ENCODE measurements at places on chromosomes 2 and 18.

DNA sequence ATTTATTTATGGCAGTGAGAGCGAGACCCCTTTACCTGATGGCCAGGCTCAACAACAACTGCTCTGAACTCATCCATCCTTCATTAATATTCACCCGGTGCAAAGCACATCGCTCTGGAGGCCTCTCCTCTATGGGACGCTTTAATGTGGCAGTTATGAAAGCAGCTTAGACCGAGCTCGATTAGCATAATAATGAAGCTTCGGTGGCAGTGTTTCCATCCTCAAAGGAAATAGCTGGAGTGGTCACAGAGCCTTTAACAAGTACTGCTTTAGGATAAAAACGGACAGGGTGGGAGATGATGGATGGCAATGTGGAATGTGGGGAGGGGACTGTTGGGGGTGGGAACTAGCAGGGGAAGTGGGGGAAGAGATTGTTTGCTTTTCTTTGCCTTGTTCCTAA, 243.9 kb downstream of the SLC4A3 start:
- DNase-seq: no peak

DNA sequence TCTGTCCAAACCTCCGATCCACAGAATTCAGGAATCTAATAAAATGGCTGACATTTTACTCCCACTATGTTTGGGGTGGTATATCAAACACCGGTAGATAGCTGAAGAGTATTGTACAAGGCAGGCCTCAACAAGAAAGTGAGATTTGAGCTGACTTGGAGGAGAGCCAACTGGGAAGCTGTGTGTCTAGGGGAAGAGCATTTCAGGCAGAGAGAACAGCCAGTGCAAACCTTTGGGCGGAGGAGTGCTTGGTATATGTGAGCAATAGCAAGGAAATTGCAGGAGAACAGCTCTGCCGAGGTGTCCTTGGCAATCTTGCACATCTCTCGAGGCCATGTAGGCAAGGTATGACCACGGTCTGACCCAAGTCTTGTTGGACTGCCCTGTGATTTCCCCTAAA, 1.8 kb upstream of the MERTK start:
- no peak for DNase-seq

DNA sequence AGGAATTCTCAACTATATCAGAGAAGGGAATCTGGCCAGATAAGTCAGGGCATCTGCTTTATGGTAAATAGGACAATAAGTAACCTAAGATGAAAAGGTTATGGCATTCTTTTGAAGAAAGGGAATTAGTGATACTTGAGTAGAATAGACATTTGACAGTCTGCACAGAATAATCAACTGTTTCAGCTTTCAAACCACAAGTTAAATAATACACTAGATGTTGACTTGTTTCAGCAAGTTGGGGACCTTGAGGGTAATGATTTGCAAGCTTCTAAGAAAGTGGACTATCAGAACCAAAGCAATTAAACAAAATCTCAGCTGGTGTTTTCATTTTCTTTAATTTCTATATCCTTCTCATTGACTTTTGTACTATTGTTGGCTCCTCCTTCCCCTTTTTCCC, 54.5 kb downstream of the SLC39A10 start:
- DNase-seq: no peak

GRCh38 chr2:232216028-232216427, 162.5 kb upstream of the ALPP start:
- DNase-seq: no peak

GRCh38 chr2:219128396-219128795, 32.2 kb downstream of the NHEJ1 start:
- no peak for DNase-seq

- no peak for DNase-seq
These were observed 110.6 kb downstream of the MYCN start for GRCh38 chr2:16050908-16051489.

GRCh38 chr2:203175371-203175770, 63.4 kb upstream of the CYP20A1 start:
- DNase-seq: no peak

DNA sequence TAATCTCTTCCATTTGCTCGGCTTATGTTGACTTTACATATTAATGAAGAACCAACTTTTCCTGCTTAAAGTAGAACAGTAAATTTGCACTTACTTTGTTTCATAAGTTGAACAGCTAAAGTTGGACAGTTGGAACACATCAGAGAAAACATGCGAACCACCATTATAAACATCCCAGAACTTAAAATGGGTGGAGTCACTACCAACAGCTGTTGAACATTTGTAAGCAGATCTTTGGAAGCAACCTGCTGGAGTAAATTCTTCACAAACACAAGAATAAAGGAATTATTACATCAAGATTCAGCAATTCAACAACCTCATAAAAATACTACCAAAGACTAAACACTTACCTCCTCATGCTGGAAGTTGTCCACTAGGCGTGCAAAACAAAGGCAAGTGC, 96.4 kb upstream of the DNER start:
- no peak for DNase-seq

- DNase-seq: no peak
These were observed 6.7 kb downstream of the DLX1 start for GRCh38 chr2:172091761-172092566.

DNA sequence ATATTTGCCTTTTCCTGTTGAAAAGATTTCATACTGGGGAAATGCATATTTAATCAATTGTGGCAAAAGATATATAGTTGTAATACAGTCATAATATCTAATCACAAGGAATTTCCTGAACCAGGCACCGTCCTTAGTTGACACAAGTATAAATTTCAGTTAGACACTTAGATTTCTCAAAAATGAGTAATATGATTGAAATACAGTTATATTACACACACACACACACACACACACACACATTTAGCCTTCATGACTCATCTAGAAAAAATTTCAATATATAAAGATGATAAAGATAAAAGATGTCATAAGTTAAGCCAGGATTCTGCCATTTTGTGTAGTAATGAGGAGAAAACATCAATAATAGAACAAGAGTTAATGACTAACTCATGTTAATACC, 258.4 kb upstream of the ZNF804A start:
- no peak for DNase-seq

- no peak for DNase-seq
These were observed 137.5 kb downstream of the CTIF start for GRCh38 chr18:48676346-48676745.

Data from stimulated activated CD4-positive, alpha-beta T cell treated with anti-CD3 and anti-CD28 coated beads, Interleukin-2, amount 100 ng/mL, for 48 hours (primary cell).